Neural progenitor cell (in vitro differentiated cells): ENCODE measurements at places on chromosomes 11 and 22.
A peak's percentile ranks its signal among the peaks of the same experiment; 100 is the strongest.

DNA sequence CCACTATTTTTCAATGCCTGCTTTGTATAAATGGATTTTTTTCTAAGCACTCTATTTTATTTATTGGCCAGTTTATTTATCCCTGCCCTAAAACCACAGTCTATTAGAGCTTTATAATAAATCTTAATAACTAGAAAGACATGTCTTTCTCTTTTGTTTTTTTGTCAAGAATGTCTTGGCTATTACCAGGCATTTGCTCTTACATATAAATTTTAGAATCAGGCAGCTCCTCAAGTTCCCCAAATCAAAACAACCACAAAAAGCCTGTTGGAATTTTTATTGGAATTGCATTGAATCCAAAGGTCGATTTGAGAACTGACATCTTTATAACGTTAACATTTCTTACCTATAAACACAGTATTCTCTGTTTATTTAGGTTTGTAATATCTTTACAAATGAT, 85.8 kb upstream of the SC5D start:
- no peak for DNase-seq

DNA sequence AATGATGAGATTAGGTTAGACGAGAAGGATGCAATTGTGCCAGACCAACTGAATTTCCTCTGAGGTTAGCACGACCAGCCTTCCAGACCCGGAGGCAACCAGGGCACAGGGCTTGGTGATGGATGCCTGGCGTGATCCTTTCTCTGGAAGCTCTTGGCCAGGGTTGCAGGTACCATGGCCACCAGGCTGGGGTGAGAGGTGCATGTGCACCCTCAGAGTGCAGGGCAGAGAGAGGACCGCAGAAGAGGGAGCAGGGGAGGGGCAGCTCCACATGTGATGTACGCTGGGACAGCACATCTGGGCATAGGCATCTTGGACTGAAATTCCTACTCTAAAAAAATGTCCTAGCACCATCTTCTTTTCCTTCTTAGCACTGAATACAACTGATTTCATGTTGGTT, 10.9 kb downstream of the KCNJ1 start:
- DNase-seq, result no peak

DNA sequence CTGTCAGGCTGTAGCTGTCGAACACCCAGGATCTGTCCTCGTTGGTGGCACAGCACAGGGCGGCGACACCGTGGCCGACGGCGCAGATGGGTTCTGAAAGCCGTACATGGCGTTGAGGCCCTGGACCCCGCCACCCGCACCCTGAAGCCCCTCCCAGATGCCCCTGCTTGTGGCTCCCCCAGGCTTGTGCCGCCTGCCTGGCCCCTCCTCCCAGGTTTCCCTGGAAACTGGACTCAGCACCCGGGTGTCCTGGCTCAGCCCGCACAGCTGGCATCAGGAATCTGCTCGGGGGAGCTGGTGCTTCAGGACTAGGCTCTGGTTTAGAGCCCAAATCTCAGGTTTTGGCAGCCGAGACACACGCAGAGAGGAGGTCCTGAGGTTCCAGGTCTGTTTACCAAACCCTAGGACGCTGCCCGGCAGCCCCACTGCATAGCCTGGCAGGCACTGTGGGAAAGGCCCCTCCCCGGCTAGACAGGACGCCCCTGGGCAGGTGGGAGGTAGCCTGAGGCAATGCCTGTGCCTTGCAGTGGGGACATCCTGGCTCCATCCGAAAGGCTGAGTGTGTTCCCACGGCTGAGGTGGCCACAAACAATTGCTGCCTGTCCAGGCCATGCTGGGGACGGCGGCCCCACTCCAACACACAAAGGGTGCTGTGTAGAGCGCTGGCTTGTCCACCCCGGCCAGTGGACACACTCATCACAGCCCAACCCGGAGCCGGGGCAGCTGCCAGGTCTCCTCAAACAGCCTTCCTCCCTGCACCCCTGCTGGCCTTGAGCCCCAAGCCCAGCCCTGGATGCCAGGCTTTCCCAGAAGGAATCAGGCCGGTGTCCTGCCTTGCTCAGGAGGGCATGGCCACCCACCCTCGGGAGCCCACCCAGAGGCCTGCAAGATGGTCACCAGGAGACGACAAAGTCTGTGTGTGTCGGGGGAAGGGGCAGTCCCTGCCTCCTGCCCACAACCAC, 4.6 kb downstream of the GATD1 start:
- DNase-seq, result peak; percentile 2

- DNase-seq, result peak; percentile 88
These were observed 44.5 kb downstream of the ZNF280B start for GRCh38 chr22:22463855-22464540.

- no peak for DNase-seq
These were observed 4.1 kb downstream of the C11orf52 start for GRCh38 chr11:111922803-111923202.

DNA sequence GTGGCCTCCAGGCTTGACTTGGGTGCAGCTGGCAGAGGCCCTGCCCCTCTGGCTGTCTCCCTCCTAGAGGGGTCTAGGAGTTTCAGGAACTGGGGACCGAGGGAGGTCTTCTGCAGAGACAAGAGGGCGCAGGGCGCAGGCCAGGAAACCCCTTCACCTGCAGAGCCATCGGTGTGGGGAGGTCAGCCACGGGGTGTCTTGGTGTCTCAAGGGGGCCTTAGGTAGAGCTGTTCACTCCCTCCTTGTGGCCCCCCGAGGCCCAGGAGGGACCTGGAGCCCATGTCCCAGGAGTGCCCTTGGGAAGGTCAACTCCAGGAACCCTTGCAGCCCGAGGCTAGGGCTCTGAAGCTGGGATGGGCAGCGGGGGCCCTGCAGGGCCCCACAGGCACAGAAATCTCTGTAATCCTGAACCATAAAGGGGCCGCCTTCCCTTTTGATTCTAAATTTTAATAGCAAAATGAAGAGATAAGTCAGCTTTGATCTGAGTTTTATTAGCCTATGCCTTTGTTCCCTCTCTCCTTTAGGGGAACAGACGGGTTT, 31.4 kb upstream of the TH start:
- no peak for DNase-seq

GRCh38 chr11:100964435-100964834, 165.2 kb downstream of the PGR start:
- no peak for DNase-seq

DNA sequence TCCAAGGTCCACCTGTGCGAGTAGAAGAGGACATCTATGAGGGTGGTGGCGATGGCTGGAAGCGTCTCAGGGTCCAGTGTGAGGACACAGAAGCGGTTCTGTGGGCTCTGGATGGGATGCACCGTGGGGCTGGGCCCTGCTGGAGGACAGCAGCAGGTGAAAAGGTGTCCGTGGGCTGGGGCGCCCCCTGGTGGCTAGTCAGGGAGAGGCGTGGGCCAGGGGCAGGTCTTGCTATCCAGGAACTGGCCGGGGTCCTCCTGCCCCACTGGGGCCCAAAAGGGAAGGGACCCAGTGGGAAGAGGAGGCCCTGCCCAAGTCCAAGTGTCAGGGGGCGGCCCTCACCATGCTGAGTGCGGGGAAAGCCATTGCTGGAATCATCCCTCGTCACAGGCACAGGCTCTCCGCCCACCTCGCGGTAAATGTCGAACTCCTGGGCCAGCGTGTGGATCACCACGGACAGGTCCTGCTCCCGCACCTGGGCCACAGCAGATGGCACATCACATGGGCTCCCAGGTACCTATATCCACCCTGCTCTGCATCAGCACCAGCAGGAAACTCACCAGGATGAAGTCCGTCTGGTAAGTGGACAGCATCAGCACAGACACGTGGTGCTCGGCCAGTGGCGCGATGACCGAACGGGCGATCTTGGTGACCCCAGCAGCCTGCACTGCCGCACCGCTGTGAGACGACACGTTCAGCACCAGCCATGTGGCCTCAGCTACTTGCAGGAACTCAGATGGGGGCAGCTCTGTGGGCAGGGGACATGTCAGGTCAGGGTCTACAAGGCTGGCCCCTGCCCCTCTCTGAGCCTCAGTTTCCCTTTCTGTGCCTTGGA, 2.3 kb downstream of the CASTOR1 start:
- DNase-seq, result peak; percentile 74

DNA sequence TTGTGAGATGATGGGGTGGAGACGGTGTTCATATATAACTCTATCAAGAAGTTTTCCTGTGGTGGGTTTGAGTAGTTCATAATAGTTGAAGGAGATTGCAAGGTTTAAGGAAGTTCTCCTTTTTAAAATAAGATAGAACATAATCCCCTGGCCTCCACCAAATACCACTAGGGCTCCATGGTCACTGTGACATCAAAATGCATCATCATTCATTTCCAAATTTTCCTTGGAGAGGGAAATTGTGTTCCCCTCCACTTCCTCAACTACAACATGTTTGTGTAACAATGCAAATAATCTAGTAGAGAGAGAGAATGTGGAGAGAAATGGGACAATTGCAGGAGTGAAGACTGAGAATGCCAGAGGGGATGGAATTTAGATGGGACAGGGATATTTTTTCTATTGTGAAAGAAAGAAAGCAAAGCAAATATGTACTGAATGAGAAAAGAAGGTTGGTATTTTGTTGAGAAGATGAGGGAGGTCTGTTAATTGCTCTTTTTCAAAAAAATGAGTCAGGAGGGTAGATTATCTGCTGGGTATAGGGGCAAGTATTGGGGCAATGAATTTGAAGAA, 33.4 kb upstream of the ZBED5 start:
- DNase-seq, result no peak

DNA sequence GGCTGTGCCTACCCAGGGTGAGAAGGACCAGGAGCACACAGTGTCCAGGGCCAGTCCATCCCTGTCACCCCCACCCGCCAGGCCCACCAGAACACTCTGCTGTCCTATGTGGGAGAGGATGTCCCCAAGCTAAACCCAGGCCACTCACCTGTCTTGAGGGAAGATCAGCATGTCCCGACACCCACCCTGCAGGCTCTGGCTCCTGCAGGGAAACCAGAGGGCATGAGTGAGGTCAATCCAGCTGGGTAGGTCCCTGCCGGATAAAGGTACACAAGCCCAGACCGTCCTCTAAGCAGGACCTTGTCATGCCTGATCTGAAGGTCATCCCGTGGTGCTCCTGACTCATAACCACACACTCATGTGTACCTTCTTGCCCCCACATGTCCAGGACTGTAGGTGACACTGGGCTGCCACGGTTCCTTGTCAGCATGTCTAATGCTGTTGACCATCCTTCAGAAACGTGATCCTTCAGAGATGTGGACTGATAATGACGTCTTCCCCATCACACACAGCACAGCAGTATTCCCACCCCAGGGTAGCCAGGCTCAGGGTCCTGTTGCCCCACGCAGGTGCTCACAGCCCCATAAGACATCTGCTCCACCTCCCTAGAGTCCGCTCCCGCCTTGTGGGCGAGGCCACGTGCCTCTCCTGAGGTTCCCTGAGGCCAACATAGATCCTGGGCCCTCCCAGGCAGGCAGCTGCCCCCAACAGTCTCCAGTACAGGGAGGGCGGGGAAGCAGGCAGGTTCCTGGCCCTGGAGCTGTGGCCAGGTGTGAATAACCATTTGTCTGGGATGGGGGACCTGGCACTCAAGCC, 6.1 kb downstream of the ARVCF start:
- no peak for DNase-seq

GRCh38 chr11:94245121-94245520, 59.3 kb upstream of the IZUMO1R start:
- DNase-seq, result no peak

GRCh38 chr22:22133910-22134309, 110.7 kb upstream of the VPREB1 start:
- DNase-seq, result no peak

- no peak for DNase-seq
These were observed 1.7 kb downstream of the CTSD start for GRCh38 chr11:1761857-1762536.

DNA sequence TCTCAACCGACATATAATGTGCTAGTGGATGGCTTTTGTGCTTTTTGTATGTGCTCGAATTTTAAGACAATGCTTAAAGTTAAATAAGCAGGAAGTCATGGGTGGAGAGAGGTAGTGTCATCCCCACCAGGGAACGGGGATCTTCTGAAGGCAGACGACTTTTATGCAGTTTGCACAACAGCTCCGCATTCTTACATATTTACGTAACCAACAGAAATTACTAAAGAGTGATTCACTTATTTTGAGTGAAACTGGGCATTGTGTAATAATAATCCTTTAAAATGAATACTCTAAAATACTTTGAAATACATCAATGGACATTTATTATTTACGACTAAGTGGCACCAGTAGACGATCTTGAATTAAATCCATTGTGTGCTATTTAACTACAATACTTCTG, 305.1 kb downstream of the CNTN5 start:
- no peak for DNase-seq

DNA sequence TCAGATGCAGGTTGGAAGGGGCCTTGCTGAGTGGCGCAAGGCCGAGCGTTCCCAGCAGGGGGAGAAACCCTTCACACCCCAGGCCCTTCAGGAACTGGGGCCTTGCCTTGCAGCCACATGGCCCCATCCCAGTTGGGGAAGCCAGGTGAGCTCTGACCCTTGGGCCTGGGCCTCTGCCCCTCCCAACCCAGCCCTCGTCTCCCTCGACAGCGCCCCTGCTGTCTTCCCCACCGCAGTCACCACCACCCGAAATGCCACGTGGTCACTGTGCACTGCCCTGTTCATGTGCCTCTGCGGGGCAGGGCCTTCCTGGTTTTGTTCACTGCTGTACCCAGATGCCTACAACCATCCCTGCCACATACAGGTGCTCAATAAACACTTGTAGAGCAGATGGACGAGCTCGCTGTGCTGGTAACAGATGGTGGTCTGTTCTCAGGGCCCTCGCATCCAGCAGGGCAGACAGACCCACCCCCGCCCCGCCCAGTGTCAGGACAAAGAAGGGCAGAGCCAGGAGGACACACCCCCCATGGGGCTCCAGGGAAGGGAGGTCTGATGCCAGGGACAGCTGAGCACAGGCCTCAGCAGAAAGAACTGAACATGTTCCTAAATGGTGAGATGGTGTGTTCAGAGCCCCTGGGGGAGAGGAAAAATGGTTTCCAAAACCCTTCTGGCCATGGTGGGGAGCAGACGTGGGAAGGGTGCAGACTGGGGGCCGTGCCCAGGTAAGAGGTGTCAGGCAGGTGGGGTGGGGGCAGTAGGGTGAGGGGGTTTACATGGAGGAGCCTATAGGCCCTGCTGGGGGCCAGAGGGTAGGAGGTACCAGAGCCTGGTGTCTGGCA, 3.7 kb downstream of the POLR2L start:
- DNase-seq, result peak; percentile 47

DNA sequence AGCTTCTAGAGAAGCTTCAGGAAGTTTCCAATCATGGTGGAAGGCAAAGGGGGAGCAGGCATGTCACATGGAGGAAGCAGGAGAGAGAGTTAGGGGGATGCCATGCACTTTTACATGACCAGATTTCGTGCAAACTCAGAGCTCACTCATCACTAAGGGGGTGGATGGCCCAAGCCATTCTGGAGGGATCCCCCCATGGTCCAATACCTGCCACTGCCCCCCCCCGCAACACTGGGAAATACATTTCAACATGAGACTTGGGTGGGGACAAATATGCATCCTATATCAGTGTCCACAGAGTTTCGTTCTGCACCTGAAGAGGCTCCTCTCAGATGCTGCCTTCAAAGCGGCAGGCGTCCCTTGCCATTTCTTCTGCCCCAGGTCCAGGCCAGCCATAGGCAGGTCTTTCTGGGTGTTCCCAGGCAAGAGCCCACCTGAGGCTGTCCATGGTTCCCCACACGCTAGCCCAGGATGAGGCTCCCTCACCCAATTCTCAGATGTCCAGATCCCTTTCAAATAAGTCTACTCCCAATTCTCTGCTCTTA, 1344.3 kb downstream of the TBC1D22A start:
- DNase-seq, result no peak

GRCh38 chr11:68425866-68426380, 34.6 kb upstream of the PPP6R3 start:
- no peak for DNase-seq
